ENCODE measurements at places on chromosomes 1 and 21. TPM values are rescaled to one million over a fixed set of nuclear protein-coding genes. Genes with fewer than 3 reads are reported as not detected.

Gene HSF2BP
- 0.55 TPM for polyA plus RNA-seq

Gene CRP
- polyA plus RNA-seq: 0.18 TPM

Gene PLEKHA6
- 3.8 TPM for polyA plus RNA-seq

Gene MX2
- polyA plus RNA-seq: 33.4 TPM

Gene RGSL1
- not detected for polyA plus RNA-seq

Gene MYBPH
- polyA plus RNA-seq: 0.16 TPM

Gene OR10J1
- polyA plus RNA-seq: not detected

GRCh38 chr1:172630868-172631267, 28.0 kb upstream of the FASLG start:
- H3K27ac ChIP-seq: no peak overlapping the region
- DNase-seq: no peak
- no peaks in the 10 kb centered on the region for H3K36me3 ChIP-seq

GRCh38 chr1:116580446-116581322, 9.9 kb upstream of the CD58 start:
- no peaks in the 10 kb centered on the region for H3K27me3 ChIP-seq
- no peak overlapping the region for H3K27ac ChIP-seq
- no peak overlapping the region for H3K4me3 ChIP-seq
- H3K36me3 ChIP-seq: peaks cover 6% of the 10 kb centered on the region

DNA sequence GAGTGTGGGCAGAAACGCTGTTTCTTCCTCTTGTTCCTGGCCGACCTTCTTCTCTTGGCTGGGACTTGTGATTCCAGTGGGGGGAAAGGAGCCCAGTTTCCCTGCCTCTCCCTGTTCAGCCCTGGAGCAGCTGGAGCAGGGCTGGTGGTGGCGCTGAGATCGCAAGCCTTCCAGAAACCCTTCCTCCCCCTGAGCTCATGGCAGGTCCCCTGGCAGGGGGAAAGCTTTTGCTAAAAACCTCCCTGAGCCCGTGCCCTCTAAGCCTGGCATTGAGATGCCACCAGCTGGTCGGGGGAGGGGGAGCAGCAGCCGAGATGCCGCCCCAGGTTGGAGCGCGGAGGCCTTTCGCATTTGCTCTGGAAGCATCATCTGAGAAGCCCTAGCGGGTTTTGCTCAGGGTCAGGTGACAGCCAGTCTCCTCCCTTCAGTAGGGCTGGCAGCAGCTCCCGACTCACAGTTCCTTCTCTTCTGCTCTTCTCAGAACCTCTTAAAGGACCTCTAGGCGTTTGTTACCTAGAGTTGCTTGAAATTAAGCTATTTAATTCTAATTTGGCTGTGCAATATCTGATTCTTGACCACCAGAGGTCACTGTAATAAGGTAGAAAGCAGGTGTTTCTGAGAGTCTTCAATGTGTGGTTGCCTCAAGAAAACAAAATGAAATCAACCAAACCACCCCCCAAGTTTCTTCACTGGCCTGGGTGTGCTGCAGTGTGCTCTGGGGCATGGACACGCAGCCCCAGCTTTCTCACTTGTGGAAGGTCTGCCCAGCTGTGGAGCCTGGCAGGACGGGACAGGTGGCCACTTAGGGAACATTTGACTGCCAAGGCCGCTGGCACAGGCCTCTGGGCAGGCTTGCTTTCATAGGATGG, 257.3 kb downstream of the CAMTA1 start:
- no peak overlapping the region for H3K4me3 ChIP-seq
- DNase-seq: peak; percentile 16
- H3K36me3 ChIP-seq: no peaks in the 10 kb centered on the region
- H3K4me1 ChIP-seq: no peaks in the 10 kb centered on the region

DNA sequence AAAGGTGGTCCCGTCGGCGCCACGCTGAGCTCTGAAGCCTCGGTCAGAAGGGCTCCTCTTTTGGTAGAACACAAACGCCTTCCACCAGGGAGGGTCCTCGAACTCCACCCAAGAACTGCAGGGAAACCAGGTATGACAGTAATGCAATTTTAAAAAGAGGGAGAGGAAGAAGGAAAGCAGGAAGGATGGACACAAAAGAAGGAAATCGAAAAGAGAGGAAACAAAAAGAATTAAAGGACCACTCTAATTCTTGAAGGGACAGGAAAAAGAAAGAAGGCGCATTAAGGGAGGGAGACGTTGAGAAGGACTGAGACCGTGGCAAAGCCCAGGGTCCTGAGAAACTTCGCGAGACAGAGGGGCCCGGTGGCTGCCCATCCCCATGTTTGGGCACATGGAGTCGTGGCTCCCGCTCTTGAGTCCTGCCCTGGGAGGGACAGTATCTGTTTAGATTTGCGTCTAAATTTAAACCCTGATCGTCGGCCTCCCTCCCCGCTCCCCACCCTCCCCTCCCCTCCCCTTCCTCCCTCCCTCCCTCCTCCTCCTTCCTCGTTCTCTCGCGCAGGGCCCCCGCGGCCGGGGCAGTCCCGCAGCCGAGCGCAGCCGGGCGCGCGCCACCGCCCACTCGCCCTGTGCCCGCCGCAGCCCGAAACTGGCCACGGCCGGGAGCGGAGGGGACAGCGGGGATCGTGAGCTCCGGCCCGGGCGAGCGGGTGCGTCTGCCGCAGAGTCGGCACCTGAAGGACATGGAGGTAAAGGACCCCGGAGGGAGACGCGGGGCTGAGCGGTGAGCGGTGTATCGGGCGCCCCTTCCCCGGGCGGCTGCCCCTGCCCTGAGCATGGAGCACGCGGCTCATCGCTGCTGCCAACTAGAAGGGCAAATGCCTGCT, at the start of gene RCSD1:
Gene RCSD1, plus strand, starts transcription at position 552 of the 887 bp plus-strand sequence. Its CDS starts 192 bp downstream, at position 744.
- H3K27ac ChIP-seq: peak within 1 kb of the TSS; percentile 92
- peak; percentile 23 for DNase-seq
- peak within 1 kb of the TSS; percentile 71 for H3K4me3 ChIP-seq
- H3K36me3 ChIP-seq: no peaks in the 10 kb centered on the region
- peaks cover 6% of the 10 kb centered on the region for H3K27me3 ChIP-seq

DNA sequence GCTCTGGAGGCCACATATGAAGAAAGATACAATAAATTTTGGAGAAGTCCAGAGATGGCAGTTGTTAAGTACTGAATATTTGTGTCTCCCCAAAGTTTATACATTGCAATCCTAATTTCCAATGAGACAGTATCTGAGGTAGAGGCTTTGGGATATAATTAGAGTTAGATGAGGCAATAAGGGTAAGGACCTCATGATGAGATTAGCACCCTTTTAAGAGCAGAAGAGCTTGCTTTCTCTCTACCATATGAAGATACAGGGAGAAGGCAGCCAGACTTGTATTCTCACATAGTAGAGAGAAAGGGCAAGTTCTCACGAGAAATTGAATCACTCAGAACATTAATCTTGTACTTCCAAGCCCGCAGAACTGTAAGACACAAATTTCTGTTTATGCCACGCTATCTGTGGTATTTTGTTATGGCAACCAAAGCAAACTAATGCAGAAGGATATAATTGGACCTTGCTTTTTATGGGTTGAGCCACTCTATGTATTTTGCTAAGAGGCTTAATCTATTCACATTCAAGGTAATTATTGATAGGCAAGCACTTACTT, 430.1 kb downstream of the KCNT2 start:
- H3K4me1 ChIP-seq: peaks cover 2% of the 10 kb centered on the region
- no peaks in the 10 kb centered on the region for H3K36me3 ChIP-seq
- no peak overlapping the region for H3K4me3 ChIP-seq
- H3K27me3 ChIP-seq: no peaks in the 10 kb centered on the region
- peak; percentile 2 for DNase-seq

- H3K27ac ChIP-seq: no peak overlapping the region
- H3K4me1 ChIP-seq: peaks cover 10% of the 10 kb centered on the region
- no peak for DNase-seq
- H3K36me3 ChIP-seq: no peaks in the 10 kb centered on the region
- no peaks in the 10 kb centered on the region for H3K27me3 ChIP-seq
- no peak overlapping the region for H3K4me3 ChIP-seq
These were observed 205.3 kb upstream of the RAB4A start for GRCh38 chr1:229065613-229066012.

GRCh38 chr21:31918250-31918775, 45.5 kb downstream of the HUNK start:
- H3K27ac ChIP-seq: no peak overlapping the region
- no peaks in the 10 kb centered on the region for H3K27me3 ChIP-seq
- H3K4me3 ChIP-seq: no peak overlapping the region
- H3K4me1 ChIP-seq: no peaks in the 10 kb centered on the region

DNA sequence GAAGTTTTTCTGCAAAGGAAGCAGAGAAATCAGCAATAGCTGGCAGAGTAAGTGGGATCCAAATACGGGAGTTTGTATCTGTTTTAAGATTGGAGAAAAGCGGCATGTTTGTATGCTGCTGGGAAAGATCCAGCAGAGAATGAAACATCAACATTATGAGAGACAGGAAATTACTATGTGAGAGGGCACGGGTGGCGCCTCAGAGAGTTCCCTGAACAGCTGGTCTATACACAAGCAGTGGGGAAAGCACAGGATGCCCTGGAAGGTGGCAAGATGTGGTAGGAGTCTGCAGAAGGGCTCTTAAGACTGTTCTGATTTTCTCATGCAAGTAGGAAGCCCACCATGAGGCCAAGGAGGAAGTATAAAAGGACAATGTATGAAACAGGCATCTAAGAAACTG, 130.4 kb downstream of the RERE start:
- H3K36me3 ChIP-seq: no peaks in the 10 kb centered on the region
- H3K27ac ChIP-seq: no peak overlapping the region
- no peaks in the 10 kb centered on the region for H3K27me3 ChIP-seq
- no peak overlapping the region for H3K4me3 ChIP-seq
- peak; percentile 73 for DNase-seq
- peaks cover 6% of the 10 kb centered on the region for H3K4me1 ChIP-seq

DNA sequence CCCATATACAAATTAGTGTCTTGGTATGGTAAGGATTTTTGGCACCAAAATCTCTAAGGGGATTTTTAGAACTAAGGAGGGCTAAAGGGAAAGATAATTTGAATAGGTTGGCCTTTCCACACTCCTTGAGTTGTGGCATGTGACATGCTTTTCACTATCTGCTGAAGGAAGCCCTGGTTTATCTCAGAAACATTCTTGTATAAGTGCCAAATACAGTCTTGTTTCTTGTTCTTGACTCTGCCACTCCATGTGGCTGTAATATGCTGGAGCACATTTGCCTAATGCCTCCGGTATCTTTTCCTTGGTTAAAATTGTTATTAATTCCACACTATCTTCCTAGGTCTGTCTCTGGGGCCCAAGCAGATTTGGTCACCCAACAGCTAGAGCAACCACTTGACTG, 457.0 kb downstream of the USP25 start:
- no peak for DNase-seq
- no peaks in the 10 kb centered on the region for H3K4me1 ChIP-seq
- no peaks in the 10 kb centered on the region for H3K36me3 ChIP-seq
- no peaks in the 10 kb centered on the region for H3K27me3 ChIP-seq
- no peak overlapping the region for H3K27ac ChIP-seq
- no peak overlapping the region for H3K4me3 ChIP-seq

DNA sequence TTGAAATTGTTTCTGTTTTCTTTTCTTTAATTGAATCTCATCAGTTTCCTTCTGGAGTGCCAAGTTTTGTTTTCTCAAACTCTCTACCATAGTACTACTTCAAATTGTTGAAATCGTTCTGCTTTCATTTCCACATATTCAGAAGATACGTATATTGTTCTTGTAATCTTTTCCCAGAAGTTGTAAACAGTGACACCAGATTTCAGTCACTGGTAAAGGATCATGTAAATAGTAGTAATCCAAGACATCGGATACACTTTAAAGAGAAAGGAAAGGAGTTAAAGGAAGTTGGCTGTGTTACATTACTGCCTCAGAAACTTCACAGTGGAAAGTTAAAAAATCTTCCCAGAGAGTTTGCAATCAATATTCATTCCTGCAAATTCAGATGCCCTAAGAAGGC, 67.5 kb downstream of the RGL1 start:
- peak; percentile 68 for DNase-seq
- H3K36me3 ChIP-seq: no peaks in the 10 kb centered on the region
- H3K4me3 ChIP-seq: no peak overlapping the region
- no peak overlapping the region for H3K27ac ChIP-seq
- H3K4me1 ChIP-seq: peaks cover 15% of the 10 kb centered on the region

DNA sequence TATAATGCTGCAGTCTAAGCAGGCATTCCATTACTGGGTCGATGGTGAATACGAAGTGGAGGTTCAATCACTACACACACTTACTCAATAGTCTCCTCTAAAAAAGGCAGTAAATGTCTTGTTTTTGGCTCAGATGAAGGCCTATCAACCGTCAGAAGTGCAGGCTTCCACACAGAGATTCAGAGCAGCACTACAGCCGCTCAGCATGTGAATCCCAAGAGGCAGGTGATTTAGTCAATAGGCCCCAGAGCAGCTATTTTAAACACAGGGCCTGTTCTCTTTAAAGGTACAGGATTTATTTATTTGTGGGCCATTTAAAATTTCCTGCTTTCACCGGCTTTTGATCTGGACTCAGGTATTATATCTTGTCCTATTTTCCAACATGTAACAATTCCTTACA, 293.7 kb downstream of the RGS7 start:
- H3K36me3 ChIP-seq: no peaks in the 10 kb centered on the region
- no peak for DNase-seq
- no peaks in the 10 kb centered on the region for H3K4me1 ChIP-seq
- H3K27me3 ChIP-seq: no peaks in the 10 kb centered on the region

DNA sequence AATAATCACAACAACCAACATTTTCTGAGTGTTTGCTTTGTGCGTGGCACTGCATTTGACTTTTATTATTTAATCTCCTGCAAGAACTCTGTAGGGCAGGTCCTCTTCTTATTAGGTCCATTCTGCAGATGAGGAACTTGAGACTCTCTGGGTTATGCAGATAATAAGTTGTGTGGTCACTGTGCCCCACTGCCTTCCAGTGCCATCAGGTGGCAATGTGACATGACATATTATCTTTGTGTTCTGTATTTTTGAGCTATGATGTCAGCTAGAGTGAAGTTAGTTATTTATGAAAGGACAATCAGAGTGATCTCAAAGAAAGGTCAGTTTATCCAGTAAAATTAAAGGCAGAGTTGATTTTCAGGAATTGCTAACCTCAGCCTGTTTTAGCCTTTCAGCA, 196.0 kb downstream of the FMN2 start:
- H3K27me3 ChIP-seq: no peaks in the 10 kb centered on the region
- H3K36me3 ChIP-seq: no peaks in the 10 kb centered on the region
- no peak overlapping the region for H3K27ac ChIP-seq
- DNase-seq: no peak
- H3K4me1 ChIP-seq: no peaks in the 10 kb centered on the region
- H3K4me3 ChIP-seq: no peak overlapping the region

DNA sequence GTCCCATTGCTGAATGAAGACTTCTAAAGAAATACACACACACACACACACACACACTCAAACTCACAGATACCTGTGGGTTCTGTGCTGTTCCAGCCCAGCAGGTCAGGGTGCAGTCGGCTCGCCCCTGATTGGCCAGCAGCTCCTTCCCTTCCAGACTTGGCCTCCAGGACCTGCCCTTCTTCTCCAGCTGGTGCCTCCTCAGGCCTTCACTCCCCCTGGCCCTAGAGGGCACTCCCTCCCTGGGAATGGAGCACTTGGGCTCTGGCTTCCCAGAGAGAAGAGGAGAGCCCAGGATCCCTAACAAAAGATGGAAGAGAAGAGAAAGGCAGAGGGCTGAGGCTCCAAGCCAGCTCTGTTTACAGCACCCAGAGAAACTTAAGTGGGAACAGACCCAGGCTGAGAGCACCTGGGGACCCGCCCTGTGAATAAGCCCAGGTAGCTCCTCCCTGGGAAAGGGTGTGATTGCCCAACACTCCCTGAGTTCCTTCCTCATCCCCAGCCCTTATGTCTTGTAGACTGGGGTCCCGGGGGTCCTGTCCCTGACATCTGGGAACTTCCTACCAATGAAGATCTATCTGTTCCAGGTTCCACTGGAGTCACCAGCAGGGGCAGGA, at the start of gene PGLYRP3:
Gene PGLYRP3, minus strand, starts transcription at position 383 of the 617 bp plus-strand sequence. CDS start 2,287 bp downstream, outside the sequence.
- H3K4me1 ChIP-seq: no peaks in the 10 kb centered on the region
- H3K27ac ChIP-seq: no peak within 1 kb of the TSS
- no peaks in the 10 kb centered on the region for H3K36me3 ChIP-seq
- H3K27me3 ChIP-seq: no peaks in the 10 kb centered on the region

GRCh38 chr1:119052267-119052666, 64.1 kb upstream of the TBX15 start:
- no peaks in the 10 kb centered on the region for H3K27me3 ChIP-seq
- H3K4me3 ChIP-seq: no peak overlapping the region
- no peaks in the 10 kb centered on the region for H3K36me3 ChIP-seq
- DNase-seq: no peak

All from lung (tissue), 17 donors.